Fibroblast of lung (primary cell): ENCODE measurements at places on chromosomes 1 and 21. TPM values are rescaled to one million over a fixed set of nuclear protein-coding genes. Genes with fewer than 3 reads are reported as not detected.

GRCh38 chr1:7621334-7622219, 149.5 kb upstream of the VAMP3 start:
- no peak for DNase-seq

CLIC6 gene
- 2.0 and 2.4 TPM in 2 replicates for polyA plus RNA-seq

S100A11 gene
- 1,144 and 1,638 TPM in 2 replicates for polyA plus RNA-seq

- no peak for DNase-seq
Observed at GRCh38 chr21:46006547-46007491, 25.2 kb downstream of the COL6A1 start.

GRCh38 chr1:221795380-221795779, 53.5 kb upstream of the DUSP10 start:
- no peak for DNase-seq

GRCh38 chr1:245488346-245489129, 333.8 kb downstream of the KIF26B start:
- DNase-seq = no peak

GRCh38 chr1:31570228-31570627, 6.1 kb upstream of the TINAGL1 start:
- no peak for DNase-seq

GRCh38 chr1:198519639-198520501, 20.6 kb downstream of the ATP6V1G3 start:
- no peak for DNase-seq

- DNase-seq = no peak
Observed at GRCh38 chr1:27630859-27631491, 4.0 kb downstream of the FGR start.

DNA sequence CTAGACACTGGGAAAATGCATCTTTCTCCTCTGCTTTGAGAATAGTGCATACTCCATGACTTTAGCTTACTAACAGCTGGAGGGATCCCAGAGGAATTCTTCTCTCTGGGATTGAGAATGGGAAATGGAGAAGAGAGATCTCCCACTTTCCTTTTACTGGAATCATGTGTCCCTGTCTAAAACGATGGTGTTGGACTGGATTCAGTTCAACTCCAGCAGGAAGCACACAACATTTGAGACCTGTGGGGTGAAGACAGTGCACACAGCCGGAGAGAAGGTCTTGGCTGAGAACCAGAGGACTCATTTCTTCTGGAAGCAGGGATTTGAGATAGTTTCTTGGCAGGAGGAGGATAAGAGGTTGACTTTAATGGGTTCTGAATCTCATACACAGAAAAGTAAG, 58.7 kb downstream of the TRABD2B start:
- no peak for DNase-seq

- no peak for DNase-seq
Observed at GRCh38 chr1:152038871-152039270, 2.1 kb upstream of the S100A11 start.

DNA sequence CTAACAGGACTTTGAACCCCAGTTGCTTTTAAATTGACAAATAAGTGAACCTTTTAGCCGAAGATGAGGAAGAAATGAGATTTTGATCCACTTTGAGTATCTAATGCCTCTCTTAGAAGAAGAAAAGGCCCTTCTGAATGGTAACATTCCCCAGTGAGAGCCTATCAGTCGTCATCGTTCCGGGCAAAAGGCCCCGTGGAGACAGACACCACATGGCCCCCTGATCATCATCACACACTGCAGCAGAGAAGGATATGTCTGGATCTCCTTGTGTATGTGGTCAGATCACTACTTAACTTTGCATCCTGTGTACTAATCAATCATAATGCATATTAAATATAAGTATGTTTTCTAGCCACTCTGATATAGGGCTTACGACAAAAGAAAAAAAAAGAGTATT, 87.3 kb upstream of the SMYD2 start:
- no peak for DNase-seq

DNA sequence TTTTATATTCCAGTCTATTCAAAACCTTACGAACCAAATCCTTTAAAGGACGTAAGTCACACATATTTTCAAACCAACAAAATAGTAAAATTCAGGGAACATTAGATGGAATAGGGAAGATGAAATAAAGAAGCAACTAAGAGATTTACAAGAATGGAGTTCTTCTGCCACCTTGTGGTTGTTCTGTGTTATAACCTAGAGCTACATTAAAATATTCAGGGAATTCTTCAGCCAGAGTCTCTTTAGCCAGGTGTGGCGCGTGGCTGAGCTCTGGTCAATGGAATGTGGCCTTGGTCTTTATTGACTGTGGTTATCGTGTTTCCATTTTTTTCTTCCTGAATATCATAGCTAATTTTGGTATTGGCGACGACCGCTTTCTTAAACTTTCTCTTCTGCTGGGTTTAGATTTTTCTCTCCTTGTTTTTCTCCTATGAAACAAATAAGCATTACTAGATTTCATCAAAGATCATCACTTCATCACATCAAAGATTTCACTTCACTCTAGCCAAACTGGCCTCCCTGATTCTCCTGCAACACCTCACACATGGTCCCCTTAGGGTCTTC, 221.3 kb downstream of the MRPL39 start:
- peak; percentile 78 for DNase-seq

PLA2G2D gene
- polyA plus RNA-seq = not detected in 2 replicates

- DNase-seq = no peak
Observed at GRCh38 chr1:165958306-165958705, 130.9 kb downstream of the UCK2 start.

- DNase-seq = no peak
Observed at GRCh38 chr1:170241266-170241851, 95.6 kb downstream of the NTMT2 start.

- peak; percentile 89 for DNase-seq
Observed at GRCh38 chr1:48674641-48675040, 102.0 kb downstream of the BEND5 start.

DNA sequence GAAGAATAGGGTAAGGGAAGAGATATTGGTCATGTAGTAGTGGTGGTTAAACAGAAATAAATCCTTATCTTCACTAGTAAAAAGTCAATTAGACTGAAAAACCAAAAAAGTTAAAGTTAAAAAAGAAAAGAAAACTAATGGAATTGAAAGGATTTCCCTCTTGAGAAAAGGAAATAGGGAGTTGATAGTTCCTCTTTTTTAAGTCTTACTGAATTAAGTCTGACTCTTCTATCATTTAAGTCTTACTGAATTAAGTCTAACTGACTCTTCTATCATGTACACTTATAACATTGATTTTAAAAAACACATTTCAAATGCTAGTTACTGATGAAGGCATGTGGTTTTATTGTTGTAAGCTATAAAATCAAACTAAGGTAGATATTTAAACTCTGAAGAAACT, 49.5 kb upstream of the TENT5C start:
- DNase-seq = no peak

ST6GALNAC5 gene
- polyA plus RNA-seq = 0.24 and 0.37 TPM in 2 replicates

DNA sequence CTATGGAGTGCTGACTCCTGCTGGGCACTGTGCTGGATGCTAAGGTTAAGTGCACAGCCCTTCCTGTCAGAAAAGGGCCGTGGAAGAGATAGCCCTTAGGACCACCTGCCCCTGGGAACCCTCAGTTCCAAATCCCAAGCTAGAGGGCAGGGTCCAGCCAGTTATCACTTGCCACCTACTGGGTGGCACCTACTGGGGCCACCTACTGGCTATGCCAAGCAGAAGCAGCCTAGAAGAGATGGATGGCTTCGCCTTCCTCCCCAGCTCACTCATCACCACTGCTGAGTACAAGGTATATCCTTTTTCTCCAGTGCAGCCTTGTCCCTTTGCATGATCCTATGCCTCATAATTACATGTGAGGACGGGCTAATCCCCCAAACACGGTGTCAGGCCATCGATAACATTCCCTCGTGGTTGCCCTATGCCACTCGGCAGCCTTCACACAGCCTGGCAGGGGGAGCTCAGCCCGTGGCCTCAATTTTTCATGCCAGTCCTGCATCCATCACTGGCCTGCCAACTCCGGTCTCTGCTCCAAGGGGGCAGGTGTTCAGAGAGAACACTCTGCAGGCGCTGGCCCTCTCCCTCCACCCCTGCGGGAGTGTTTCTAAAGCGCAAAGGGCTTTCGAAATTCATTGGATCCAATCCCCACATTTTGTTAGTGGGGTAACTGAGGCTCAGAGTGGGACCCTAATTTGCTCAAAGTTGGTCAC, 49.0 kb downstream of the SYT2 start:
- no peak for DNase-seq

DNA sequence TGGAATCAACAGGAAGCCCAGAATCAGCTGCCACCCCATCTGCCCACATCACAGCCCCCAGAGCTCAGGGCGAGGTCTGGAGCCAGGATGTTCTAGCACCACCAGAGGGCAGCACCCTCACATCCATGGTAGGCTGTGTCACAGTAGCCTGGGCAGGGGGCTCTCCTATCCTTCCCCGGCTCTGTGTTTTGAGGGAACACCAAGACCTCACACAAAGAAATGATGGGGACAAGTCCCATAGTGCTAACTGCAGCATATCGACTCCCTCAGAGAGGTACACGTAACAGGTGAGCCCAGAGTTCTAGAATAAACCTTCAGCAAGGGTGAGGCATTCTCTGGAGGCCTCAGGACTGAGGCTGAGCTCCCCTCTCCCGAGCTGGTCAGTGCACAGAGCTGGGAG, 2.3 kb upstream of the KCNC4 start:
- DNase-seq = peak; percentile 26

- DNase-seq = no peak
Observed at GRCh38 chr1:55150880-55151588, 64.1 kb downstream of the USP24 start.

GRCh38 chr21:45016406-45017038, 57.9 kb upstream of the ADARB1 start:
- no peak for DNase-seq

DNA sequence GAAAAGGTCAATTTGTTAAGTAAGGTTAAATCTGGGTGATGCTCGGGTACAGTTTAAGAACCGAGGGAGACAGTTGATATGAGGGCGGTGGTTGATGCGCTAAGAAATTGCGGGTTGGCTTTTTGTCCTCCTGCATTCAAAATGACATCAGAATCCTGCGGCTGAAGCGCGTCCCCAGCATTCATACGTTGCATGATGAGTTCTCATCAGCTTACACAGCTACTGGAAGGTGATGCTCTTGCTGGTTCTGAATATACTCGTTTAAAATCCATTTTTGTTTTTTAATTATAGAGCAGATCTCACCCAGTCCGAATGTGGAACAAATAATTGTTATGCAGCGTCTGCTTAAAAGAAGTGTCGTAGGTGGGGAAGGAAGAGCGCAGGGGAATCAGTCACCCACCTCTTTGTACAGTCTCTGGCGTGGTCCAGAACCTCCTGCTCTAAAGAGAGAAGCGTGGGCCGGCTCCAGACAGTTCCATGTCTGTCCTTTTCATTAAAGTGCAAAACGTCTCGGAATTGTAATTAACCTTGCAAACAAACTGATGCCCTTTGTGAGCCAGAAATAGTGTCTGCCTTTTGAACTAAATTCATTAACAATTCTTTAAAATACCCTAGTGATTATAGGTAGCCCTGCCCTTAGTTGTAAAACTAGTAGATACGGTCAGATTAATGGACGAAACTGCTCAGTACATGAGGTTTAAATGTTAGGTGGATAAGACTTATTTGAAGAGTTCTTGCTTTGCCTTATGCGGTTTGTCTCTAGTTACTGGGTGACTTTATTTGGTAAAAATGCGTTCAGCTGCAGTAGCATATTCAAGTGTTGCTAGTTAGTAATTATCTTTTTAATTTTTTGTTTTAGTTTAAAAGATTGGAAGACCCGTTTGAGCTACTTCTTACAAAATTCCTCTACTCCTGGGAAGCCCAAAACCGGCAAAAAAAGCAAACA, 741 bp downstream of the RGS2 start:
- peak; percentile 68 for DNase-seq

DNA sequence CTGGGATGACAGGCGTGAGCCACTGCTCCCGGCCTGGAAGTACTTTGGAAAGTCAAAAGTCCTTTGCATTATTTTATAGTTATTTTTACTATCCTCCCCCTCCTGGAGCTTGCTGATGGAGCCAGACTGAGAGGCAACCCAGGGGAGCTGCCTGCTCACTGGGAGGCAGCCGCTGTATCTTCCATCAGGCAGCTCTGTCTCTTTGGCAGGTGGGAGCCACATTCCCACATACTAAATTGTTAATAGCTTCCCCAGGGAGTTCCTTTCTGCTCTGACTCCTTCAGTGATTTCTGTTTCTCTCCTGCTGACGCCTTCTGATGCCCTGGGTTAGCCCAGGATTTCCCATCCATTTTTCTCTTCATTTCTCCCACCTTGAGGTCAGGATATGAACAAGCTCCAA, 4.9 kb upstream of the OPRD1 start:
- DNase-seq = no peak

CFAP57 gene
- 0.09 and 0.22 TPM in 2 replicates for polyA plus RNA-seq

DNA sequence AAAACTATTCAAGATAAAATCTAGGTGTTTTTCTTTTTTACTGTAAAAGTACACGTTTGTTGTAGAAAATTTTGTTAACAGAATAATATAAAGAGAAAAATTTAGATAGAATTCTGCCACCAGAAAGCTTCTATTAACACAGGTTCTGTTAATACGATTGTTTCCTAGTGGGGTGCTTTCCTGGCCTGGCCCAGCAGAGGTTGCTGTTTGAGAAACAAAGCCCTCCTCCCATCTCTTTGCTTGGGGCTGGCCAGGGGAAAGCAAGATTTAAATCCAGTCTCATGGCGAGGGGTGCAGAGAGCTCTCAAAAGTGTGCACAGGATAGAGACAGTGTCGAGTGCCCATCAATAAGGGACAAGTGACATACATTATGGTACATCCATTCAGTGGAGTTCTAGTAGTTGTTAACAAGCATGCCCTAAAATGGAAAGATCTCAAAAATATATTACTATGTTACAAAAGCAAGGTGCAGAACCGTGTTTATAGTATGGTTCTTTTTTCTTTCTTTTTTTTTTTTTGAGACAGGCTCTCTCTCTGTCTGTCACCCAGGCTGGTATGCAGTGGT, 14.6 kb upstream of the ACBD3 start:
- peak; percentile 28 for DNase-seq

GRCh38 chr1:171286032-171286705, 27.8 kb upstream of the FMO4 start:
- peak; percentile 36 for DNase-seq

DNA sequence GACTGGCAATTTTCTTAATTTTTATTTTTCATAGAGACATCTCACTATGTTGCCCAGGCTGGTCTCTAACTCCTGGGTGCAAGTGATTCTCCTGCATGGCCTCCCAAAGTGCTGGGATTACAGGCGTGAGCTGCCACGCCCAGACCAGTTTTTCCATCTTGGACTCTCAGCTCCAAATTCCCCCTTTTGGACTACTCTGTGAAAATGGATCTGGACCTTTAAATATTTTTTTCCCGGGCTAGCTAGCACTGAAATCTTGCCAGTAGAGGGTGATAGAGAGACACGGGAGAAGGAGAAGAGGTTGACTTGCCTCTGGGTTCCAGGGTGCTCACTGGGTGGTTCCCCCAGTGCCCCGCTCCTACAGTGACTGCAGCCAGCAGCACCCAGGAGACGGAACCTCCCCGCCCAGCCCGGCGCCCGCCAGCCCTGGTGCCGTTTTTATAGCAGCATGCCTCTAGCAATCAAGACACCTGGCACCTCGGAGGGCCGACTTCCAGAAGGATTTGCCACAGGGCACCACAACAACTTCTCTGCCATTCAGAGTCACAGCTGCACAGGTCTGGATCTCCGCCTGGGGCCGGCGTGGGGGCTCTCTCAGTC, 34.7 kb upstream of the SCCPDH start:
- DNase-seq = peak; percentile 73
